ENCODE measurements at places on chromosomes 12 and 14. TPM values are rescaled to one million over a fixed set of nuclear protein-coding genes. Genes with fewer than 3 reads are reported as not detected.
A peak's percentile ranks its signal among the peaks of the same experiment; 100 is the strongest.

- peak; percentile 81 for DNase-seq
Observed at GRCh38 chr12:101891462-101891971, 14.1 kb downstream of the DRAM1 start.

- DNase-seq = no peak
Observed at GRCh38 chr12:54981796-54982195, 2.8 kb downstream of the TESPA1 start.

DNA sequence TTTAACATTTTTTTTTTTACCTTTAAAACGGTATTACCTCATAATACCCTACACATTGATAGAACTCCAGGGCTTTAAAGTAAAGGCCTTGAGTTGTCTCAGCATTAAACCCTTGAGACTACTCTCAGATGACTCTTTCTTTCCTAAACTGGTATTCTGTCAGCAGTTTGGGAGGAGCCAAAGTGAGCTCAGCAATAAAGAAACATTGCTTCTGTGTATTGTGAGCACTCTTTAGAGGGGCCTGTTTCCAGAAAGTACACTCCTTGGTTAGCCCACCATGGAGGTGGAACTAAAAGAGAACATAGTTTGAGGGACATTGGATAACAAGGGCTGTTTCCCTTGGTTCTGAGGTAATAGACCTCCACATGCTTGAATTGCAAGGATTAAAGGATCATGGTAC, 20.4 kb downstream of the MAP3K12 start:
- DNase-seq = no peak

DNA sequence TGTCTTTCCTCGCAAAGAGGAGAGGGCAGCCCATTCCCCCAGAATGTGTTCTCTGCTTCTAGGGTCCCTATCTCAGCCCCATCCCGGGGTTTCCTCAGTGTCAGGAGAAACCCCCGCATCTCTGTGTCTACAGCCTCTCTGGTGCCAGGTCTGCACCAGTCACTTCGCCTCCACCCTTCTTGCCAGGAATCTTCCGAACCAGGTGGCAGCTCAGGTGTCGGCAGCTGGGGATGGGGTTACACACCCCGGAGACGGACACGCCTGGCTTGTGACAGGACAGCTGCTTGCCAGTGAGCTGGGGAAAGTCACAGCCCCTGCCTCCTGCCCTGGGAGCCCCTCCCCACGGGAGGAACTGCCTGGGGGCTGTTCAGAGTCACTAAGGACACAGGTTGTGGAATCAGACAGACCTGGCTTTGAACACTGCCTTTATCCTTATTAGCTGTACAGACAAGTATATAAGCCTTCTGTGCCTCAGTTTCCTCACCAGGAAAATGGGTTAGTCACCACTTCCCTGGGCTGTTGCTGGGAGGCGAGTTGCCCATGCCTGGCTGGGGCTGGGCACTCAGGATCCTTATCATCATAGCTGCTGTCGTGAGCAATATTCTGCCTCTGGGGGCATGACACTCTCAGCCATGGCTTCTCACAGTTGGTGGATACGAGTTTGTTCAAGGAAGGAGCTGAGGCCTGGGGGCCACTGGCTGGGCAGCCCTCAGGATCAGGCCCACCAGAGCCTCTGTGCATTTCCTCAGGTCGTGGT, 10.8 kb downstream of the HIP1R start:
- DNase-seq = no peak

DNA sequence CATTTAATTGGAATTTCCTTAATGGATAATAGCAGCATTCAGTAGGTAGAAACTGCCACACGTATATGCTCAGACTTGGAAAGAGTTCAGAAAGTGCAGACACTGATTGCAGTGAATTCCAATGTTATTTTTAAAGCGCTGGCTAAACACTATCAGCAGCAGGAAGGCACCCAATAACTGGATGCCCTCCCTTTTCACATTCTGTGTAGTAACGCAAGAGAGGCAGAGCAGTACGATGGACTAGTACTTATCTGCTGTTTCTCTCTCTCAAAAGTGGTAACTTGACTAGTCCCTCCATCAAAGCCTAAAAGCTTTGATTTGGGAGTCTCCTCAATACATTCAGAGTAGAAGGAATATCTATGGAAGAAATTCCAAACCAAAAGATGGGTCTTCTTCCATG, 791.0 kb downstream of the TMTC2 start:
- DNase-seq = no peak

GRCh38 chr14:35932136-35932535, 106.0 kb downstream of the BRMS1L start:
- DNase-seq = no peak

GRCh38 chr12:52906191-52906601, 1.3 kb upstream of the KRT8 start:
- peak; percentile 85 for DNase-seq

Gene SRRM4
- not detected for total RNA-seq

DNA sequence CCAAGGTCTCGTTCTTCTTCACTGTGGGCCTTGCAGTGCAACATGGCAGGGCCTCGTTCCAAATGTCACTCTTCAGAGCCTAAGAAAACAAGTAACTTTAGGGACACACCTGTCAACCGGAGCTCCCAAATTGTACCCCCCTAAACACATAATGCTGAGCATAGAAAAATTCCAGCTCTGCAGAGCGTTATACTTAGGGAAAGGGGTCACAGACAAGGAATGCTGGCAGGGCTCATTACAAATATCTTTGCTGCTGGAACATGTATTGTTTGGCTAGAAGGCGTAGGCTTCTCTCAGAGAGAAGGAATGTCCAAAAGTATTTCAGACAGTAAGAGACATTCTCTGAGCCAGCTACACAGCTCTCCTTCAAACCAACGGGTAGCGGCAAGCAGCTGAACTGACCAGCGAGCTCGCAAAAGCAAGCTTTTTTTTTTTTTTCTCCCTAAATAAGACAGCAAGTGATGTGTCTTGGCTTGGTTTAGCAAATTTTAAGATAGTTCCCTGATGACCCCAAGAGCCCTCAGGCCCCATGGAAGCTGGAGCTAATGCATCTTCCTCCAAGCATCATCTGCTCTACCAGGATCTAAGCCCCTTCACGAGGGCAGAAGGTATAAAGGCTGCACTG, 24.5 kb downstream of the SSH1 start:
- DNase-seq = peak; percentile 92

Gene NTS
- not detected for total RNA-seq
